SHP77 treated with DMSO at 0.1 percent for 48 hours (cell line): ENCODE measurements at places on chromosomes 12 and 14.

DNA sequence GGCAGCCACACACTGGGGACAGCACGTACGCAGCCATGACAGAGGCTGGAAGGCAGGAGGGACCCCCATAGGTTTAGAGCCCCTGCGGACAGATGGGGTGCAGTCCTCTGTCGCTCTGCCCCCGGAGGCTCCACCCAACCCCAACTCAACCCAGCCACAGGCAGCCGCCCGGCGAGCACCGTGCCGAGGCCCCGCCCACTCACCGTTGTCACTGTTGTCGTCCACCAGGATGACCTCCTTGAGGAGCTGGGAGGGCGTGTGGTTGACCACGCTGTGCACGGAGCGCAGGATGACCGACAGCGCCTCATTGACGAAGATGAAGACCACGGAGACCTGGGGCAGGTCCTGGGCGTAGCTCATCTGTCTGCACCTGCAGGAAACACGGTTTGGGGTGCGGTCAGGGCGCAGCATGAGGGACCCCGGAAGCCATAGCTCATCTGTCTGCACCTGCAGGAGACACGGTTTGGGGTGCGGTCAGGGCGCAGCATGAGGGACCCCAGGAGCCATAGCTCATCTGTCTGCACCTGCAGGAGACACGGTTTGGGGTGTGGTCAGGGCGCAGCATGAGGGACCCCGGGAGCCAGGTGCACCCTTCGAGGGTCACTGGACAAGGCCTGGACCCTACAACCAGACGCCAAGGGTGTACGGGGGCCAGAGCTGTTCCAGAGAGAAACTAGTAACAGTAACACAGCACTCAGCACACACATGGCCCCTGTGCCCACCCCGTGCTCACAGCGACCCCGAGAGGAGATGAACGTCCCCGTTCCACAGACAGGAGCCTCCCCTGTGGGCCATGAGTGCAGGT lies 66.9 kb downstream of the GALNT9 start:
- no peak for DNase-seq

DNA sequence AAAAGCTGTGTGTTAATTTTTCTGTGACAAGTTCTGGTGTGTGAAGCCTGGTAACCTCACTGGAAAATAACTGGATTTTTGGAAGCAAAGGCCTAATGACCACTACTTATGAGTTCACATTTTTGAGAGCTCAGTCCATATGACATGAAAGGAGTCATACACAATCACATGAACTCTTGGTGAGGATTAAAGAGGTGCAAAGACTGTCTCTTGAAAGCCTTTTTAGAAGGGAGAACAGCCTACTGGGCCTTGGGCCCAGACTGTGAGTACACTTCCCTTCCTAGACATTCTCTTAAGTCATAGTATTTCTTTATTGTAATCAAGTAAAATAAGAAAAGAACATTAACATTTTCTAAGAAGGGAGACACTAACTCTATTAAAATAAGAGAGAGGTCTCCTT lies 176.1 kb downstream of the BCAT1 start:
- DNase-seq: no peak

- DNase-seq: no peak
These were observed 70.3 kb downstream of the TBX5 start for GRCh38 chr12:114335607-114336006.

GRCh38 chr12:124326871-124327270 lies 32.0 kb downstream of the RFLNA start:
- no peak for DNase-seq

- no peak for DNase-seq
These were observed 225.7 kb downstream of the NUAK1 start for GRCh38 chr12:105912882-105913678.

- no peak for DNase-seq
These were observed 16.9 kb upstream of the KRR1 start for GRCh38 chr12:75528272-75528671.

- no peak for DNase-seq
These were observed 11.7 kb downstream of the NAV3 start for GRCh38 chr12:77842430-77842829.

- no peak for DNase-seq
These were observed 10.7 kb downstream of the GPRC5A start for GRCh38 chr12:12902036-12902435.
